Central memory CD8-positive, alpha-beta T cell (primary cell): ENCODE measurements at places on chromosomes 4 and X.

DNA sequence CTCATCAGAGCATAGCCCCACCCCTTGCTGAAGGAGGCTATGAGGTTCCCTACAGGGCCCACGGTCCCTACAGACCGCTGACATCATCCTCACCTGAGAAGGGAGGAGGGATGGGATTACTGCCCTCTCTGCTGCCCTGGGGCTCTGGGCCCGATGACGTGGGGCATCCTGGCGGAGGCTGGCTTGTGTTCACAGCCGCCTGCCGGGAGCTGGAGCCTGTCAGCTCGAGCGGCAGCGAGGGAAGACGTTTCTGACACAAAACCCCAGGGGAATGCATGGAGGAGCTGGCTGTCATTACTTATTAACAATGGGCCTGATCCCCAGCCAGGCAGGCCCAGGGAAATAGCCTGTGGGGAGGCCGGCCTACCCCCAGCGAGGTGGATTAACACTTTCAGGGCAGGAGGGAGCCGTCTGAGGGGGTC lies 106.6 kb upstream of the ATP6AP2 start:
- H3K4me1 ChIP-seq = peaks cover 25% of the 10 kb centered on the region
- no peak overlapping the region for H3K4me3 ChIP-seq
- no peak overlapping the region for H3K27ac ChIP-seq

DNA sequence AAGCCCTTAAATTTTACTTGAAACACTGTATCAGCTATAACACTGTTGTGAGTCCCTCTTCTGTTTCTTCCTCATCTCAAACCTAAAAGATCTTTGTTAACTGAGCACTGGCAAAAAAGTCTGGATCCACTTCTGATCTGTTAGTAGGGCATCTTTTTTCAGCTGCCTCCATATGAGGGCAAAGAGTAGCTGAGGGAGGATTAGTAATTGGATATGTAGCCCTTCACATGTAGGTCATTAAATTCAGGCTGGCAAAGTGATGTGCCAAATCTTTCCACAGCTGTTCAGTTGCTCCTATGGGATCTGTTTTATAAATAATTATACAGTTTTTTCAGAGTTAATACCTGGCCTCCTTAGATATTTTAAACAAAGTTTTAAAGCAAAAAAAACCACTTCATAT lies 1.1 kb upstream of the TRMT10A start:
- H3K27me3 ChIP-seq = peaks cover 49% of the 10 kb centered on the region
- H3K4me3 ChIP-seq = no peak overlapping the region
- H3K27ac ChIP-seq = no peak overlapping the region

DNA sequence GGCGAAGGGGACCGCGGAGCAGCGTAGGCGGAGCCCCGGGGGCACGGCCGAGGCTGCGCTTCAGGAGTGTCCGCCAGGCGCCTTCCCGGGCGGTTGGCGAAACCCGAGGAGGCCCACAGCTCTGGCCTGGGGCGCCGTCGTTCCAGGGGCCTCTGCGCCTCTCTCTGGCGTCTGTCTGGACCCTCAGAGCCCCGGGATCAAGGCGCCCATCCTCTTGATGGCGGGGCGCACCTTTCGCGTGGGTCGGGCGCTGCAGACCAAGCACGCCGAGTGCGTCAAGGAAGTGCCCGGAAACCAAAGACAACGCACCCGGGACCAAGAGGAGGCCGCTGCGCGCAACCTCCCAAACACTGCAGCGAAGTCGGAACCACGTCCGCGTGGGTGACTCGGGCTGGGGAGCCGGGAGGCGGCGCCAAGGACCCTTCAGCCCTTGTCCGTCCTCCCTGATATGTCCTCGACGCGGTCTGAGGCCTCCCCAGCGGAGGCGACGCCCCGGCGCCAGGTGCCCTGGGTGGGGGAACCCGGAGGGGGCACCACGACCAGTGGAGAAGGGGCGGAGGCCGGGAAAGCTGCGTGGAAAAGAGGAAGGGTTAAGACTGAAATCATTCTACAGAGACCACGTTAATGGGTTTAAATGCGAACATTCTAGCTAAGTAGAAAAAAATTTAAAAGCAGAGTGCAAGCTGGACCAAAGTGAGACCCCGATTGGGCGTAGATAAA lies 9.9 kb downstream of the HMX1 start:
- peaks cover 68% of the 10 kb centered on the region for H3K27me3 ChIP-seq
- no peak overlapping the region for H3K4me3 ChIP-seq
- no peak for DNase-seq
- H3K27ac ChIP-seq = no peak overlapping the region

GRCh38 chr4:84849051-84849640 lies 117.3 kb downstream of the WDFY3 start:
- no peaks in the 10 kb centered on the region for H3K4me1 ChIP-seq
- no peak overlapping the region for H3K4me3 ChIP-seq
- DNase-seq = no peak
- H3K36me3 ChIP-seq = no peaks in the 10 kb centered on the region

- H3K27me3 ChIP-seq = peaks cover 3% of the 10 kb centered on the region
- H3K27ac ChIP-seq = no peak overlapping the region
- DNase-seq = no peak
- no peaks in the 10 kb centered on the region for H3K4me1 ChIP-seq
- no peaks in the 10 kb centered on the region for H3K36me3 ChIP-seq
Measured at GRCh38 chrX:77398330-77398954, 48.7 kb upstream of the FGF16 start.

- H3K4me3 ChIP-seq = no peak overlapping the region
- DNase-seq = no peak
- H3K4me1 ChIP-seq = no peaks in the 10 kb centered on the region
Measured at GRCh38 chr4:159013692-159014091, 89.2 kb upstream of the RAPGEF2 start.

DNA sequence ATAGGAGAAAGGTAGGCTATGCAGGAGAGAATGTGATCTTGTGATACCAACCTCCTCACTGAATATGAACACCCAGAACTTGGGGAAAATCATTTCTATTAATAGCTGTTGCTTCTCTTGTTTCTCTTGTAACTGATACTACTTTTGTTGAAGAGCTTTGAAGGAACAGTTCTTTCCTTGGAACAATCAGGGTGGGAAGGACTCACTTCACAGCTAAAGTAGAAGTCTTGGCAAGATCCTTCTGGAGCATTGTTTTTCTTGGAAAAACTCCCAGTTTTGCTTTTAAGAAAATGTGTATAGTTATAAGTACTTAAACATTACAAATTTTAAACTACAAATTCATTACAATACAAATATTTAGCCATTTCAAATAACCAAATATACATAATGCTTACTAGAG lies 19.1 kb upstream of the XK start:
- H3K4me1 ChIP-seq = no peaks in the 10 kb centered on the region
- H3K27me3 ChIP-seq = no peaks in the 10 kb centered on the region

DNA sequence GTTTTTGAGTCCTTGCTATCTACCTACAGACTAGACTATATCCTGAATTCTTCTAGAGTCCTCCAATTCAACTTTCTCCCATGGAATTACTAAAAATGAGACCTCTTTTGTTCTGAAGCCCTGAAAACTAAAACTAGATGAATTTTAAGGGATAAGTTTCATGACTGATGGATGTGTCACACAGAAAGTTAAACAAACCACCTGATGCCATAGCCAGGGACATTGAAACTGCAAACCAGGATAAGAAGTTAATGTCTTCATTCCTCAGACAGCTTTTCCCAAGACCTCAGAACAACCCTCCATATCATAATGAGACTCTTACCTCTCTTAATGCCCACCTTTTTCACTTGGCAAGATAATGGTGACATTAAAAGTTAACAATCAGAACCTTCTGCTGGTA lies 81.5 kb upstream of the PTPN13 start:
- no peak for DNase-seq
- H3K36me3 ChIP-seq = no peaks in the 10 kb centered on the region
- no peaks in the 10 kb centered on the region for H3K27me3 ChIP-seq
- H3K4me1 ChIP-seq = no peaks in the 10 kb centered on the region
- H3K4me3 ChIP-seq = no peak overlapping the region

DNA sequence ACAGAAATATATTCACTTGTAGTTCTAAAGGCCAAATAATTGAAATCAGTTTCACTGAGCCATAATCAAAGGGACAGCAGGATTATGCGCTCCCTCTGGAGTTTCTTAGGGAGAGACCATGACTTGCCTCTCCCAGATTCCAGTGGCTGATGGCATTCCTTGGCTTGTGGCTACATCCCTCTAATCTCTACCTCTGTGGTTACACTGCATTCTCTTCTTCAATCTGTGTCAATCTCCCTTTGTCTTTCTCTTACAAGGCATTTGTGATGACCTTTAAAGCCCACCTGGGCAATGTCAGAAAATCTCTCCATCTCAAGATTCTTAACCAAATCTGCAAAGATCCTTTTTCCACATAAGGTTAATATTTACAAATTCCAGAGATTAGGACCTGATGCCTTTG lies 260.2 kb downstream of the UNC5C start:
- H3K36me3 ChIP-seq = no peaks in the 10 kb centered on the region
- H3K27me3 ChIP-seq = no peaks in the 10 kb centered on the region
- H3K4me3 ChIP-seq = no peak overlapping the region
- H3K27ac ChIP-seq = no peak overlapping the region
- no peaks in the 10 kb centered on the region for H3K4me1 ChIP-seq

DNA sequence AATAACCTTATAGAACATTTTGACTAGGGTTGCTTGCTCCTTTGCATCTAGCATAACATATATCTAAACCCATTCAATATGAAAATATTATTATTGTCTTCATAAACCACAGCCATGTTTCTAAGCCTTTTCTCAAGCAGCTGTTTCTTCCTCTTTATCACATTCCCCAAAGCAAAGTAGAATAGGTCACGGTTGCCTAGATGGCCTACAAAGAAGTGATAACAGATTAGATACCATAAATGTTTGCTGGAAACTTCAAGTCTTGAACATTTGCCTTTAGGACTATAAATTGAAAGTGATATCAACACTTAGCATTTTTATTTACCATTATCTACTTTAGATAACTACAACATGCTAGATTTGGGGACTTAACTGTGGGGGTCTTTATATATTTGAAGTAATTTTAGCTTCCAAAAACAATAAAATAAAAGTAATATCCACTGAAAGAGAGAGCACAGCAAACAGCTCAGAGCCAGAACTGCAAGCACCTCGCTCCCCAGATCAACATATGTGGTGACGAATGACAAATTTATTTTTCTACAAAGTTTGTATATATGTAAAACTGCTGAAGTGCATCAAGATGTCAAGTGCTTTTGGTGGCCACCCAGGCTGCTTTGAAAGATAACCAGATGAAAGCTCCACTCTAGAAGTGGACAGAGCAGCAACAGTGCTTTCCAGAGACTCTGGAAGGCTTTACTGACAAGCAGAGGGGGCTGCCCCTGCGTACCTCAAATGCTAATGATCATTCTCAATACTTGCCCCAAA lies 8.0 kb downstream of the HHIP start:
- no peak overlapping the region for H3K27ac ChIP-seq
- no peak overlapping the region for H3K4me3 ChIP-seq
- no peaks in the 10 kb centered on the region for H3K27me3 ChIP-seq
- no peaks in the 10 kb centered on the region for H3K4me1 ChIP-seq
- no peak for DNase-seq
- H3K36me3 ChIP-seq = no peaks in the 10 kb centered on the region

DNA sequence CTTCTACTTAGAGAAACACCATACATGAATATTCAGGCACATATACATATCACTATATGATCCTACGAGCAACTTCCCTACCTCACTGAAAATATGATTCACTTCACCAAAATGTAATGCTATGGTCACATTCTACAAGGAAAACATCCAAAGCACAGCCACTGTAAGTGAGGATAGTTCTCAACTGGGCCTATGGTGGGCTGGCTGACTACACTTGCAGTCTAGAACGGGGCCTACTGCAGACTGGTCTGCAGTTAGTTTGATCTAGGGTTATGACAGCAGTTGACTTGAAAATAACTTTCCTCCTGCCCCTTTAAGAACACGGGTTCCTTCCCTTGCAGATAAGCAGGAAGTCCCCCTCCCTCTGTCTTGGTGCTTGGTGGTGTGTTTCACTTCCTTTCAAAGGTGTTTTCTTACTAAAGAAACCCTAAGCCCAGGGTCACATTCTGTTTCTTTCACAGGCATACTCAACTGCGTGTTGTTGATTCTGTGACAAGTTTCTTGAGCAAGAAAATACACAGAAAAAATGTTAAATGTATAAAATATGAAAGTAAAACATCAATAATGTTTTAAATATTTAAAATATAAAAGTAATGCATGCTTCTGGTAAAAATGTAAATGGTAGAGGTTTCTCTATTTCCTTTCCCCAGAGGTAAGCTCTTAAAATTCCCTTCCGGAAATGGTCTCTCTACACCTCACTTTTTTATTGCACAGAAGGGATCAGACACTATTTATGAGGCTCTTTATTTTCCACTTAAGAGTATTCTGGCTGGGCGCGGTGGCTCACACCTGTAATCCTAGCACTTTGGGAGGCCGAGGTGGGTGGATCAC lies 18.0 kb upstream of the TMSB4X start:
- peak; percentile 55 for DNase-seq
- no peaks in the 10 kb centered on the region for H3K27me3 ChIP-seq
- peaks cover 13% of the 10 kb centered on the region for H3K36me3 ChIP-seq

DNA sequence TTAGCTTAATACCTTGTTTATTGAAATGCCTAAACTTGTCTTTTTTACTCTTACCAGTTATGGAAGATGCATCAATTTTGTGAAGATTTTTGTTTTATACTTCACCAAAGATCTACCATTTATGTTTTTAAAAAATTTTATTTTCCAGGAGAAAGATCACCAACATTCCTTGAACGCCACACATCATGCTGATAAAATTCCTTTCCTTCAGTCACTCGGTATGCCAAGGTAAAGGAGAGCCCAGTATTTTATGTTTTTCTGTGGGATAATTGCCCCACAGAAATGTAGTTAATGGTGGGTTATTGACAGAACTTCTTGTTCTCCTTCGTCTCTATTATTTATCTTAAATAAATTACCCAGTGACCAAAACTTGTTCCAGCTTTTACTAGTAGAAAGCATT lies 217.0 kb downstream of the GC start:
- no peak overlapping the region for H3K4me3 ChIP-seq
- no peak overlapping the region for H3K27ac ChIP-seq
- H3K4me1 ChIP-seq = no peaks in the 10 kb centered on the region
- peaks cover 3% of the 10 kb centered on the region for H3K36me3 ChIP-seq
- no peak for DNase-seq

DNA sequence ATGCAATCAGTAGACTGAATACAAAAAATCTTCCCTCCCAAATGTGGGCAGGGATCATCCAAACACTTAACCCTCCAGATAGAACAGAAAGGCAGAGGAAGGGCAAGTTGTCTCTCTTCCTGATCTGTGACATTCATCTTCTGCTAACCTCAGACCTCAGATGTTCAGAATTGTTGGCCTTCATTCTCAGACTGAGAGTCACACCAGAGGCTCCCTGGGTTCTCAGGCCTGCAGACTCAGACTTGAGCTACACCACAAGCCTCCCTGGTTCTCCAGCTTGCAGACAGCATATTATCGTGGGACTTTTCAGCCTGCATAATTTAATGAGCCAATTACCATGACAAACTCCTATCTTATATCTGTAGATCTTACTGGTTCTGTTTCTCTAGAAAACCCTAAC lies 1471.6 kb upstream of the ADGRL3 start:
- H3K36me3 ChIP-seq = no peaks in the 10 kb centered on the region
- H3K27ac ChIP-seq = no peak overlapping the region
- no peak for DNase-seq
- no peaks in the 10 kb centered on the region for H3K27me3 ChIP-seq
- no peaks in the 10 kb centered on the region for H3K4me1 ChIP-seq

GRCh38 chr4:99863804-99864203 lies 30.4 kb downstream of the LAMTOR3 start:
- H3K4me3 ChIP-seq = no peak overlapping the region
- H3K4me1 ChIP-seq = peaks cover 5% of the 10 kb centered on the region
- H3K36me3 ChIP-seq = peaks cover 25% of the 10 kb centered on the region
- no peak overlapping the region for H3K27ac ChIP-seq

- H3K27ac ChIP-seq = peak overlapping the region; percentile 97
- no peaks in the 10 kb centered on the region for H3K27me3 ChIP-seq
- peaks cover 34% of the 10 kb centered on the region for H3K36me3 ChIP-seq
- peak; percentile 54 for DNase-seq
Measured at GRCh38 chrX:79161655-79162054, 17.2 kb downstream of the GPR174 start.
